ENCODE measurements at places on chromosomes 6 and 20.

DNA sequence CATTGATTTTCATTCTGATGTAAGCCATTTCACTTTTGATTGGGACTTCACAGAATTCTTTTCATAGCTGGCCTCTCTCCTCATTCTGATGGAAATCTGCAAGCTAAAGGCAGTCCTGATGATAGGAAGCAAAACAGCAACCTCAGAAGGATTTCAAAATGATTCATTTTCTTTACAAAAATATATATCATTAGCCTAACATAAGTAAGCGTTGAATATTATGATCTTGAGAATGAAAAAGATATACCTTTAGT, 143.1 kb upstream of the GJE1 start:
- DNase-seq = no peak

DNA sequence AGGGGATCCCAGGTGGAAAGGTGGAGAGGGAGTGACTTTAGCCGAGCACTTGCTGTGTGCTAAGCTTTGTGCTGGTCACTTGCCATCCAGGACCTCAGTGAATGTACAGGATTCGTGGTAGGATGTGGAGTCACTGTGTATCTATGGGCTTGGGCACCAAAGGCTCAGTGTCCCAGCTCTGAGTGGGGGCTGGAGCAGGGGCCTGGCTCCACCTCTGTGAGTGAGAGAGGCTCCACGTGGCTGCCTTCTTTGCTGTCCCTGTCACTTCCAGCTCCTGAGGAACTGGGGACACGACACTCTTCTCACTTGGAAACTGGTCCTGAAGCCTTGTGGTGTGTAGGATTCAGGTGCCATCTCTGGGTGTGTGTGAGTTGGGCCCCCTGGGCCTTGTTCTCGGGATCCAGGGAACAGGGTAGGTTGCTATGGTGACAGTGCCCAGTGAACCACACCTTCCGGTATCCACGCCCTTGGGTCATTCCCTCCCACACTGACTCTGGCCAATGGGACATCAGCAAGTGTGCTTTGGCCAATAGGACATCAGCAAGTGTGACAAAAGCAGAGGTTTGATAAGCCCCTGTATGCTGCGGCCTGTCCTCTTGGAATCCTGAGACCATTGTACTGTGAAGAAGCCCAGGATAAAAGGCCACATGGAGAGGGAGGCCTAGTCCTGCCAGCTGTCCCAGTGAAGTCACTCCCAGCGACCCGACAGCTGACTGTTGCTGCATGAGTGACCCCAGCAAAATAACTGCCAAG, 87.7 kb downstream of the CDH22 start:
- DNase-seq = no peak

DNA sequence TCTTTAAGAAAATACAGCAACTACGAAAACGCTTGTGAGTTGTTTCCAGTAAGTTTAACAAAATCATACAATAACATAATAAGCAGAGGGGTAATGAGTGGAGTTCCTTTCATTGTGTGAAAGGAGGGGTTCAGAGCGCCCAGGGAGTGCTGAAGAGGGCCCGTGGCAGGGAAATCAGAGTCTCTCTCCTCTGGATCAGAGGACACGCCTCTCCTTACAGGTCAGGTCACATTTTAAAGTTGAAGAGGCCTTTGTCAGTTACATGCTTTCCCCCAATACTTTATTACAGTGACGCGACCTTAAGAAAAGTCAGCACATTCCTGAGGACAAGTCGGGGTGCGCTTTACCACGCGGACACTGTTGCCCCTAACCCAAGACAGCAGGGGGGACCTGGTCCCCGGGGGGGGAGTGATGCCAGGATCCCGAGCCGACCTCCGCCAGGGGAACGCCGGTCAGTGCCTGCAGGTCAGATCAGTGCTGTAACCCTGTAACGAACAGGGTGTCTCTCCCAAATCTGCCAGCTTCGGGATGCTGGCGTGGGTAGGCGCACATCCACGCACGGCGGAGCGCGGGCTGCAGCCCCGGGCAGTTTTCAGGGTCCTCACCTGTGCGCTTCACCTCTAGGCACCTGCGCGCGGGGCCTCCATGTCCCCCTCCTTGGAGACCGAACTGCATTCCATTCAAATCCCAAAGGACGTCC, 848 bp downstream of the DACT2 start:
- no peak for DNase-seq

DNA sequence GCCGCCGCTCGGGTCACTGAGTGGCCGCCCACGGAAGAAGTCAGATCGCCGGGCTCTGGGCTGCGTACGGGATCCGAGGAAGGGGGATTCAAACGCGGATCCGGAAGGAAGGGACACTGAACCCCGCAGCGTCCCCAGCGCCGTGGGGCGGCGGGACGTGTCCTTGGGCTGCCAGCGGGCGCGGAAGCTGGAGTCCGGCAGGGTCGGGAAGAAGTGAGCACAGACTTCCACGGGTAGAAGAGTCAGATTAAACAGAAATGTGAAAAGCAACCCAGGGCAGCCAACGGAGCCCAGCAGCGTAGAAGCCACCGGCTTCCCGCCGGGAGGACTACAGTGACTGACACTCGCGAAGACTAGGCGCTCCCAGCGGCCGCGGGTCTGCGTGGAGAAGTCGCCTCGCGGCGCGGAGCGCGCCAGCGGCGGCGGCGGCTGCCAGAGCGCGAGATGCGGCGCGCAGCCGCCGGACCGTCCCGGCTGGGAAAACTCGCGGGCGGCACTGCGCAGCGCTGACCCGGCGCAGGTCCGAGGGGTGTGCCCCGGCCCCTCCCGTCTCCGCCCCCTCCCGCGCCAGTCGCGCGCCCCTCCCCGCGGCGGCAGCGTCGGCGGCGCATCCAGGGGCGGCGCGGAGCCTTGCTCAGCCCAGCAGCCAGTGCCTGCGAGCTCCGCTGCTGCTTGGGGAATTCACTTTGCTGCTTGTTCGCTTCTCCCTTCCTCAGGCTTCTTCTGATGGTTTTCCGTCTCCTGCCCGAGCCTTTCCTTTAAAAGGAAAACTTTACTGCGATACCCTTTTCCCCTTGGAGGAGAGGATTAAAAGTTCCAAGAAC, at the start of gene SAMD5:
TSS of gene SAMD5 (plus strand) at position 649 of the 824 bp plus-strand sequence. CDS start 239 bp downstream, outside the sequence.
- DNase-seq = peak; percentile 29

GRCh38 chr6:32047855-32048766, 9.9 kb downstream of the CYP21A2 start:
- DNase-seq = peak; percentile 43

DNA sequence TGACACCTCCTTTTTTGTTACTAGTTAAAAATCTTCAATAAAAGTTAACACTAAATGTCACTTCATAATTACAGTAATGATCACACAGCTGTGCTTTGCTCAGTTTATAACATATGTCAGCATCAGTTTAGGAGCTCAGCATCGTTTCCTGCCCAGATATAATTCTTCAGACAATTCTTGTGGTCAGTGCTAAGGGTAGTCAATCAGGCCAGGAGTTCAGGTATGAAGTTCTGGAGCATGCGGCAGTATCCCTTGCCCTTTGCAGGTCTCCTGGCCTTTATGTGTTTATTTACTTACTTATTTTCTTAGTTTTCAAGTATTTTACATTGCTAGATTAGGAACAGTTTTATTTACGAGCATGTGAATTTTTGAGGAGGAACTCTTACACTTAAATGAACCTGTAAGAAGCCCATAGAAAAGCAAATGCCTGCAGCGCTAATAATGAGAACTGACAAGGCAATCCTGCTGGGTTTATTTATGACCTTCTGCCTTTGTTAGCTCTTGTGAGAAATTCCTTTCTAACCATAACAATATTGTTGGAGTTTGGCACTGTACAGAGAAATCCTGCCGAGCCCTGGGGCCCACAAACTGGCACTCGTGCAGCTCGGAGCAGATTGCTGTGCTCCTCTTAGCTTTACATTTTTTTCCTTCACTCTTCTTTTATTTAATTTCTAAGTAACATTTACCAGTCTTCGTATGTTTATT, 252.8 kb downstream of the TMEM242 start:
- DNase-seq = no peak

- no peak for DNase-seq
Observed at GRCh38 chr6:150410906-150411305, 42.1 kb downstream of the IYD start.

DNA sequence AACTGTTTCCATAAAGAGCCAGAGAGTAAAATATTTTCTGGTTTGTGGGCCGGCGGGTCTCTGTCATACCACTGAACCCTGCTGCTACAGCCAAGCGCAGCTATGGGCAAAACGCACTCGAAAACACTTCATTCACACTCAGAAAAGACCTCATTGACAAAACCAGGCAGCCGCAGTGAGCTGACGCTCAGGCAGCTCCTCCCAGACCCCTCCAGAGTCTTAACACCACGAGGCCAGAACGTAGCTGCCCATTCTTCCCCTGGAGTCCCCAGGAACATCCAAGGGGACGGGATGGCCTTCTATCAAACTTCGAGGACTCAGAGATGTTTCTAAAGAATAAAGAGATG, 35.6 kb upstream of the ZBP1 start:
- no peak for DNase-seq

GRCh38 chr6:33962246-33963027, 158.6 kb upstream of the MLN start:
- DNase-seq = no peak

DNA sequence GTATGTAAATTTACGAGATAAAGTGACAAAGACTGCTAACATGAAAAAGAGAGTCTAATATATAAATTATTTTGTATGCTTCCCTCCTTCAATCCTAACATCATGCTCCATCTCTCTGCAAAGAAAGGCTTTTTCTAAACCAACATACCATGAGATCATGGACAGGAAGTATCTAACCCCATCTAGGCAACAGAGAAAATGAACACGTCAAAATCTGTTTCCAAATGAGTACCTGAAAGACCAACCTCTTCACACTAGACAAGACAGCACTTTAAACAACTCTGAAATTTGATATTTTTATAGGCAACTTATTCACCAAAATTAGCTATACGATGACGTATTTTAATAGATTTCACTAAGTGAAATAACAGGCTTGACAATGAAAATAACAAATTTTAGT, 54.6 kb downstream of the MAN1A1 start:
- no peak for DNase-seq

GRCh38 chr6:98380589-98380988, 453.8 kb upstream of the POU3F2 start:
- no peak for DNase-seq

DNA sequence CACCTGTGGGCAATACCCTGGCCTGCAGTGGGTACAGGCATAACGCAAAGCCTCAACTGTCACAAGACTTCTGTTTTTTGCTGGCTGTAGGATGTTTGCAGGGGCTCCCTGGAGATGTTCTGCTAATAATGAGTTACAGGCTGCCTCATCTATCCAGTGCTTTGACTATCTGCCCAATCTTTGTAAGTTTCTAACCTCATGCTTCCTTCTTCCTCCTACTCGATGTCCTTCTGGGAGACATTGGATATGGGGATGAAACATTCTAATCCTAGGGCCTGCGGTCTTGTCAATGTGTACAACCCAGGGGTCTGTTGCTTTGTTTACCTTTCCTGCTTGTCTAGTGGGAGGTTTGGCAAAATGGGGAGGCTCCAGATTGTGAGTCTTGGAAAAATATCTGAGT, 136.8 kb upstream of the TCF21 start:
- no peak for DNase-seq

DNA sequence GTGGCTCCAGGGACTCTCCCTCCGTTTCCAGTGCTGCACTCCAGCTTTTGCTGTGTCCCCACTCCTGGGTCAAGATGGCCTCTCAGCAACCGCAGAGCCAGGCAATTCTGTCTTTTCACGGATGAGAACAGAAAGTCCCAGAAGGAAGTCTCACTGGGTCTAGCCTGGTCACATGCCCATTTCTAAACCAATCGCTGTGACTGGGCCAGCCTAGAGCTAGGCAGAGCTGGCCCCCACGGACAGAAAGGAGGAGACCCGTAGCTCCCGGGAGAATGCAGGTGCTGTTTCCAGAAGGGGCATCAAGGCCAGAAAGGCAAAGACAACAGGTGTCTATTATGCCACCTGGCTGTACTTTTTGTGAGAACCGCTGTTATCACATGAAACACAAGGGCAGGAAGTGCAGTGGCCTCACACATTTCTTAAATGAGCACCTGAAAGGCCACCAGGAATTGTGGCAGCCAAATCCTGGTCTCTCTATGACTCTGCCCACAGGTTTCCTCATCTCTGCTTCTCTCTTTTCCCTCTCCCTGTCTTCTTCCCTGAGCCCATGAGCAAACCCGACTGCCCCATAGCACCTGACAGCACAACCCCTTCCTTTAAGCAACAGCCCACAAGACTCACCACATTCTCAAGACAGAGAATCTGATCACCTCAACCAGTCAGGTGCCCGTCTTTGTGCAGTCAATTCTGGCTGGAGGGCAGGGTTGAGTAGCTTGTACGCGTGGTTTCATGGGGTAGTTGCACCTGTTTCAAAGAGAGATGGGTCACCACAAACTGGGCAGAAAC, 37.1 kb upstream of the B4GALT5 start:
- DNase-seq = peak; percentile 68

DNA sequence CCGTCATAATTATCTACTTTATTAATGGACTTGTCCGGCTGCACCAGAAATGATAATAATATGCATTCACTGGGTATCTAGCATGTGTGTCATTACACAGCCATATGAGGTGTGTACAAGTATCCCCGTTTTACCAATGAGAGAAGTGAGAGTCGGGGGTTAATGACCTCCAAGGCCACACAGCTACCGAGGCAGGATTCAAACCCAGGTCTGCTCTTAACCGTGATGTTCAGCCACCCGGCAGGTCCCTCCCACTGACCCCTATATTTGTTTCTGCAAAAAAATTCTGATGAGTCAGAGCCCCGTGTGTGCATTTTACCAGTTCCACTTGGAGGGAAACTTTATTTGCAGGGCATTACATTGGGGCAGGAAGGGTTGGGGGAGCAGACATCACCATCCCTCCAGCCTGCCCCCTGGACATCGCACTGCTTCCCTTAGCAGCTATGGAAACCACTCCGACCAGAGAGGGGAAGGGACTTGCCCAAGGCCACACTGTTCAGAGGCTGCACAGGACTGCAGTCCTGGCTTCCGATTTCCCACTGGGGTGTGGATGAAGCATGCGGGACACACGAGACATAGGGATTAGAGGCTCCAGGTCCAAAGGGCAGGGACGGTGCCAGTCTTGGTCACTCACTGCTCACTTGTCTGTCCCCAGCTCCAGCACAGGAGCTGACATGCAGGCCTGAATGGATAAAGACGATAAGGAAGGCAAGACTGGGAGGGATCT, 10.1 kb upstream of the SRC start:
- peak; percentile 68 for DNase-seq

GRCh38 chr6:88167352-88167937, 1.3 kb upstream of the CNR1 start:
- peak; percentile 55 for DNase-seq

DNA sequence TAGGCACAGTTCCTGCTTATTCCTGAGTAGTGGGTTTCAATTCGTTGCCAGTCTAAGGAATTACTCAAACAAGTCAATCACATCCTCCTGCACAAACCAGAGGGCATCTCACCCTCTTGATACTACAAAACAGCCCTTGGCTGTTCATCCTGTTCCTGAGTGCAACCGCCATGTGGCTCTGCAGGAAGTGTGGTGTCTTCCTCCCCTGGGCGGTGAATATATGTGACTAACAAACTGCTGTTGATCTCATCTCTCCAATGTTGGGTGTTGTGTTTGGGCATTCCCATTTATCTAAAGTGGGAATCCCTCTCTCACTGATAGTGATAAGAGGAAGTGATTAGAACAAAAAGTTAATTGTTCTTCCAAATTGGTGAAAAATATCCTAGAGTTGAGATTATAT, 163.0 kb downstream of the TBX18 start:
- DNase-seq = no peak

All from GM06990 (cell line).